ENCODE measurements at places on chromosomes 16 and 17.

GRCh38 chr17:51434434-51435170, 174.3 kb downstream of the UTP18 start:
- DNase-seq = no peak

- no peak for DNase-seq
These were observed 543 bp downstream of the TXNDC11 start for GRCh38 chr16:11742093-11742535.

DNA sequence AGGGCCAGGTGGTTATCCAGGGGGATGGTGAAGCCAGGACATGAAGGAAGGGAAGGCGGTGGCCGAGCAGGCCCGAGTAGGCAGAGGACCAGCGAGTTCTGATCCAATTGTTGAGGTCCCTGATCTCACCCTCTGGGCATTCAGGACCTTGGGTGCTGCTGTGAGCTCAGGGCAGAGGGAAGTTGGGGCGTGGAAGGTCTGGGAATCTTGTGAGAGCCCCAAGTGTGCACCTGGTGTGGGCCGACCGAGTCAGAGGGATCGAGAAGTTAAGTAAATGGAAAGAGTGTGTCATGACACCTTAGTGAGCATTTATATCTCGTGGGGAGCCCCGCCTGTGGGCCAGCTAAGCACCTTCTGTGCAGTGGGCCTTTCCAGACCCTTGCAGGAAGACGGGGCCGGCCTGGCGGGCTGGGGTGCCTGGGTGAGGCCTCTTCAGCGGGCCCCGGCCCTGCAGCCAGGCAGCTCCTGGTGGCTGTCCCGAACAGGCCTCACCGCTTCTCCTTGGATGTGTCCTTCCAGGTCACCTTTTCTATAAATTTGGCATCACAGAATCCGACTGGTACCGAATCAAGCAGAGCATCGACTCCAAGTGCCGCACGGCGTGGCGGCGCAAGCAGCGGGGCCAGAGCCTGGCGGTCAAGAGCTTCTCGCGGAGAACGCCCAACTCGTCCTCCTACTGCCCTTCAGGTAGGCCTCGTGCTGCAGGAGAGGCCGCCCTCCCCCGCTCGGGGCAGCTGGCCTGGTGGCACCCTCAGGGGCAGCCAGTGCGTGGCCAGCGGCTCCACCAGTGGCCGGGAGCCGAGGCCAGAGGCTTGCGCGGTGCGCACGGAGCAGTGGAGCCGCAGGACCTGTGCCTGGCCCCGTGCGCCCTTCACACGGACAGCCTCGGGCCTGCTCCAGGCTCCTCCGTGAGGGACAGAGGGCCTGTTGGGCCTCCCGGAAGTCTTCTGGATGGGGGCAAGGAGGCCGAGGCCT, 76.0 kb downstream of the BANP start:
- DNase-seq = no peak

- DNase-seq = peak; percentile 32
These were observed 37.9 kb upstream of the ADCY7 start for GRCh38 chr16:50228364-50228868.

GRCh38 chr16:88825146-88825545, 13.4 kb upstream of the APRT start:
- no peak for DNase-seq
